Cerebellar nuclear complex (tissue), 1 donor: ENCODE measurements at places on chromosomes 7 and 10.

- no peak for DNase-seq
These were observed 4.2 kb downstream of the FZD9 start for GRCh38 chr7:73437621-73438416.

DNA sequence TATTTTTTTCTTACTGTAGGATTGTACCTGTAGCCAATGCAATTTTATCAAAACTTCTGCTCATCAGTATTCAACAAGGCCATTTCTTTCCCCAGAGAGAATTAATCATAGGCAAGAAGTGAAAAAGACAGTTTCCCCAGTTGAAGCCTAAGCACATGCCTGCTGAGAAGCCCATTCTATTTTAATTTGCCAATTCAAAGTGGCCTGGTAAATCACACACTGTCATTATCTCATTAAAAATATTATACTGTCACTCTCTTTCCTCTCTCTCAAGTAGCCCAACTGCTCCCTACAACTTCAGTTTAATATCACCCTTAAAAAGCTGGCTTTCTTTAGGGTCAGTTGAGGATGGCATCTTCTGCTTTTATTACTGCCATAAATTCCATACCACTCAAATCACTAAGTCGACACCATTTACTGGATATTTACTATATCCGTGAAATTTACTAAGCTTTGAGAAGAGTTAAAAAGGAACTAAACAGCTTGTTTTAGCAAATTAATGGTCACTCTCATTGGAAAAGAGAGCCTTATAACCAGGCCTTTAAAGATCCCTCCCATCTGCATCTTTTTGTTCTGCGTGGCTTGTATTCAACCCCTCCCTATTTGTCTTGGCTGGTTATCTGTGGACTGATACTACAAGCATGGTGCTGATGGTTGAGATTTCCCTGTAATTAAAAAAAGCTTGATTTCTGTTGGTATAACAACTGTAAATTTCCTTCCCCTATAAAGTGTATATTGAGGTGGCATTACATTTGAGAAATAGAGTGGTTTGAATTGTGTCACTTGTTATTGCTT lies 30.6 kb downstream of the COL28A1 start:
- DNase-seq: no peak

- DNase-seq: no peak
These were observed 161.1 kb downstream of the CCDC71L start for GRCh38 chr7:106499897-106500296.

- no peak for DNase-seq
These were observed 332.0 kb upstream of the LRGUK start for GRCh38 chr7:133795068-133795665.

GRCh38 chr10:43930777-43931176 lies 282.1 kb upstream of the ZNF32 start:
- no peak for DNase-seq

DNA sequence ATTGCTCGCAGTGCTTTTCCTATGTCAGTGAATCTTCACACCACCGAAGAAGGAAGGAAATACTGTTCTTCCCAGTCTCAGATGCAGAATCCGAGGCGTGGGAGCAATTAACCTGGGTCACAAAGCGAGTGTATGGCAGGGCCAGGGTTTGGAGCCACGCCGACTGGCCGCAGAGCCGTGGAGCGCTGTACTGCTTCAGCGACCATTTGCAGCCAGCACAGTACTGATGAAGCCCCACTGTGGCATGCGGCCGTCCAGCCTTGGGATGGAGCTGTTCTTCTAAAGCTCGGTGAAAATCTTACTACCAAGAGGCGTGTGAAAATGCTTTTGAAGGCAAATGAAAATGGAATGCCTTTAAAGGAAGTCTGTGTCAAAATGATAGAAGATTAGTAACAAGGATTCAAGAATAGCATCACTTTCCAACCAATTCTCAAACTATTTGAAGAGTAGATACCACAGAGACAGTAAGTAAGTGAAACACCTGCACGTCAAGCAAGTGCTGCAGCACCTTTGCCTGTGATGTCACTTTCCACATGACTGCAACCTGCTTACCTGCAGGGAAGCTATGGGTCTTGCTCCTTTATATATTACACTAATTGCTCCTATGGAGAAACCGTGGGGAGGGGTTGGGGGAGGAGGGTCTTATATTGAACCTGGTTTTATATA lies 4.9 kb downstream of the PPP2R2D start:
- DNase-seq: no peak
